ENCODE measurements at places on chromosomes 11 and 22. TPM values are rescaled to one million over a fixed set of nuclear protein-coding genes. Genes with fewer than 3 reads are reported as not detected.
A peak's percentile ranks its signal among the peaks of the same experiment; 100 is the strongest.

DNA sequence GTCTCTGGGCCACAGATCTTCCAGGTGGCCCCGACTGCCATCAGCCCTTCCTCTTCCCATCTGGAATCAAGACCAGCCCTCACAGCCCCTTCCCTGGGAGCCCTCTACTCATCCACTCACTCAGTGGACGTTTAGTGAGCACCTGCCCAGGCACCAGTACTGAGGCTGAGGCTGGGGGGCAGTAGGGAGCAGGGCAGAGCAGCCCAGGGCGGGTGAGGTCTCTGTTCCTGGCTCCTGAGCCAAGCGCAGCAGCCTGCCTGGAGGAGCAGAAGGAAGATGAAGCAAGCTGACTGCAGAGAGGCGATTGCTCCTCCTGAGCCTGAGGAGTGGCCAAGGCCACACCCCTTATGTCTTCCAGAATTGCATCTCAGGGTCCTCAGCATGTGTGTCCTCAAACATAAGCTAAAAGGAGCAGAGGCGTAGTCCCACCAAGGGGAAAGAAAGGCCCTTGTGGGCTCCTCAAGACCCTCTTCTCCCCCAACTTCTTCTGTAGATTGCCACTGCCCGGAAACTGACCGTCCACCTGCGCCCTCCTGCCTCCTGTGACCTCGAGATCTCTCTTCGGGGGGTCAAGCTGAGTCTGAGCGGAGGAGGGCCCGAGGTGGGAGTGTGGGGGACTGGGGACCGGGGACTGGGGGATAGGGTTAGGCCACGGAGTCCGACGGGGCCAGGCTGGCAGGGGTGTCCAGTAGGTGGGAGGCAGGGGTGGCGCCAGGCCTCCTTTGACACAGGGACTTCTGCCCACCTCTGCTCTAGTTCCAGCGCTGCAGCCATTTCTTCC is 5.8 kb downstream of the MAPK8IP2 start:
- no peaks in the 10 kb centered on the region for H3K27me3 ChIP-seq
- H3K36me3 ChIP-seq: no peaks in the 10 kb centered on the region
- no peak overlapping the region for H3K27ac ChIP-seq
- H3K4me3 ChIP-seq: no peak overlapping the region
- no peak for DNase-seq

Gene MS4A6E
- not detected for total RNA-seq

Gene KCNK7
- total RNA-seq: 2.3 TPM

GRCh38 chr11:21552911-21553310 is 640.0 kb upstream of the ANO5 start:
- H3K27me3 ChIP-seq: no peaks in the 10 kb centered on the region
- no peak for DNase-seq
- H3K4me3 ChIP-seq: no peak overlapping the region
- H3K4me1 ChIP-seq: peaks cover 9% of the 10 kb centered on the region
- no peaks in the 10 kb centered on the region for H3K36me3 ChIP-seq
- no peak overlapping the region for H3K27ac ChIP-seq

DNA sequence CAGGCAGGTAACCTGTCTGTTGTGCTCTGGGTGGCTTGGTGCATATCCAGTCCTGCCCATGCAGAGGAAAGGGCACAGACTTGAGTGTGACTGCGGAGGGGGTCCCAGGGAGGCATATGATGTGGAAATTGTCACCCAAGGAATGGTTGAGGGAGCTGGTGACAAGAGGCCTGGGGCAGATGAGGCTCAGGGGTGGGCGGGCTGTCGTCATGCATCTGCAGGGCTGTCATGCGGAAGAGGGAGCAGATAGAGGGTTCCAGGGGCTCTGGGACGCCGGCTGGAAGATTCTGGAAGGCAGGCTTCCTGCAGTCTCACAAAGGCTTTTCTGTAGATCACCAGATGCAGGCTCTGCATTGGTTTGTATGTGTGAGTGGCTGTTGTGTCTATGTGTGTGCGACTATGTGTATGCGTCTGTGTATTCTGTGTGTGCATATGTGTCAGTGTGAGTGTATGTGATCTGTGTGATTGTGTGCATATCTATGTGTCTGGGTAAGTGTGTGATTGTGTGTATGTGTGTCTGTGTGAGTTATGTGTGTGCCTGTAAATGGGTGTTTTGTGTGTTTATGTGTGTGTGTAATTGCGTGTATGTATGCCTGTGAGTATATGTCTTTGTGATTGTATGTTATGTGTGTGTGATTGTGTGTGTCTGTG is 7.6 kb upstream of the CACNA1I start:
- DNase-seq: no peak
- peaks cover 14% of the 10 kb centered on the region for H3K27me3 ChIP-seq
- no peaks in the 10 kb centered on the region for H3K4me1 ChIP-seq
- no peaks in the 10 kb centered on the region for H3K36me3 ChIP-seq
- H3K4me3 ChIP-seq: no peak overlapping the region

DNA sequence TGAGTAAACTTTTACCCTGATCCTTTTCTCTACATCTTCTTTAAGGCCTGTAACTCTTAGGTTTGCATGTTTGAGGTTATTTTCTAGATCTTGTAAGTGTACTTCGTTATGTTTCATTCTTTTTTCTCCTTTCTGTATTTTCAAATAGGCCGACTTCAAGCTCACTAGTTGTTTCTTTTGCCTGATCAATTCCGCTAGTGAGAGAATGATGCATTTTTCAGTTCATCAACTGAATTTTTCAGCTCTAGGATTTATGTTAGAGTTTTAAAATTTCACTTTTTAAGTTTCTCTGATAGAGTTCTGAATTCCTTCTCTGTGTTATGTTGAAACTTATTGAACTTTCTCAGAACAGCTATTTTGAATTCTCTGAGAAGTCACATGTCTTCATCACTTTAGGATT is 55.5 kb upstream of the NARS2 start:
- peaks cover 2% of the 10 kb centered on the region for H3K27me3 ChIP-seq
- DNase-seq: no peak
- no peak overlapping the region for H3K4me3 ChIP-seq
- H3K36me3 ChIP-seq: no peaks in the 10 kb centered on the region

DNA sequence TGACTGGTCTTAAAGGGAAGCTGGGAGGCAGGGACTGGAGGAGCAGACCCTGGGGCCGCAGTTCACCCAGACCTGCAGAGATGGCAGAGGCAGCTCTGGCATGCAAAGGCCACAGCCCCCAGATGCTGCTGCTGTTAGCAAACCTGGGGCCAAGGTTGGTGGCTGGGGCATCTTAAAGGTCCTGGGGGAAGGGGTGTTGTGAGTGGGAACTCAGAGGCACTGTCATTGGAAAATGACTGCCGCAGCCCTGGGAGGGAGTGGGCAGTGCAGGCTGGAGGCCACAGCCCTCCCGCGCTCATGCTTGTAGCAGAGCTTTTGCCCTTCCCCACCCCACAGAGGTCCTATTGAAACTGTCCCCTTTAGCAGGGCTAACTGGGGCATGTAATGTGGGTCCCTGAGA is 111.8 kb downstream of the CTTN start:
- no peak for DNase-seq
- no peaks in the 10 kb centered on the region for H3K4me1 ChIP-seq
- no peak overlapping the region for H3K27ac ChIP-seq
- no peak overlapping the region for H3K4me3 ChIP-seq
- no peaks in the 10 kb centered on the region for H3K36me3 ChIP-seq

Gene MS4A15
- not detected for total RNA-seq

DNA sequence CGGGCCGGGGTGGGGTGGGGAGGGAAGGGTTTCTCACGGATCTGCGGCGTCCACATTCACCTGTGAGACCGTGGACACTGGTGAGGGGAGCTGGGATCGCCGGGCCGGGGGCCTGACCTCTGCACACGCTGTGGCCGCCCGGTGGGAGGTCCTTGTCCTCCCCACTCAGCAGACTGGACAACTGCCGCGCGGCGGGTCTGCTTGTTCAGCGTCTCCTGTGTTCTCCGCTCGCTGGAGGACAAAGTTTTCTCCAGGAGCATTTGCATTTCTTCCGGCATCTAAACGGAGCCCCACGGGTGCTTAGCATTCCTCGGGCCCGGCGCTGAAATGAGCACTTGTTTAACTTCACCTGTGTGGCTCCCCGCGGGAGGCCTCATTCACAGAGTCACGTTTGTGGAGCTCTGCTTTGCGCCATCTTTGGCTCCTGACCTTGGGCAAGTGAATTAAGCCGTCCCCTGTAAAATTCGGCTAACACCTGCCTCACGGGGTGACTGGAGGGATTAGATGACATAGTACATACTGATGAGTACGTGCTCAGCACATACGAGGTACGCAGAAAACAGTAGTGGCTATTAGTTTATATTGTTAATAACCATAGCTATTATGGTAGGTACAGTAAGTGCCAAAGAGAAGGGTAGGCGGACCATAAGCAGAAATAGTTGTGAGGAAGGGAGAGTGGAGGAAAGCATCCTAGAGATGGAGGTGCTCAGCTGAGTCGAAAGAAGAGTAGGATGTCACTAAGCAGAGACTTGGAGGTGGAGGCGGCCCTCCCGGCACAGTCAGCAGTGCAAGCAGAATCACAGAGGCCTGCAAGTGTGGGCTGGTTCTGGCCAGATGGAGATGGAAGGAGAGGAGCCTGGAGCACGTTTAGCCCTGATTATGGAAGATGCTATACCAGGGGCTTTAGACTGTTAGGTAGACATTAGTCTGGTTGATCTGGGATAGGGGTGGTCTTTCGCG is 885 bp downstream of the TRMU start:
- peak overlapping the region; percentile 90 for H3K27ac ChIP-seq
- peak; percentile 12 for DNase-seq
- peaks cover 49% of the 10 kb centered on the region for H3K36me3 ChIP-seq

DNA sequence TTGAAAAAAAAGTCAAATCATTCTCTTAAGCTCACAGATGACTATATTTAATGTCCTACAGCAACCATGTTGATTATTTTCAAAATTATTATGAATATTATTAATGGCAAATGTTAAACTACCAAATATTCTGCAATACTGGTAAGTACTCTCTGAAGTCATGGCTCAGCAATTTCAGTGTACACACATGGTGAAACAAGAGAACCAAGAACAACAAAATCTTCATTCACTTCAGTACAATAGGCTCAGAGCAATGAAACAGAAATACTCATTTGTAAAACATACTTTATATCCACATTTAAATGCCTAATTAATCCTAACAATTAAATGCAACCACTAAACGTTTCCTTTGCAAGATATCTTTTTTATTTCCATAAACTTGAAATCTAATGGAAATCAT is 347.2 kb downstream of the TTC28 start:
- H3K27ac ChIP-seq: no peak overlapping the region
- H3K4me1 ChIP-seq: peaks cover 45% of the 10 kb centered on the region
- H3K27me3 ChIP-seq: no peaks in the 10 kb centered on the region
- no peaks in the 10 kb centered on the region for H3K36me3 ChIP-seq

- no peak overlapping the region for H3K27ac ChIP-seq
- H3K4me1 ChIP-seq: peaks cover 19% of the 10 kb centered on the region
- no peaks in the 10 kb centered on the region for H3K27me3 ChIP-seq
- no peak overlapping the region for H3K4me3 ChIP-seq
Measured at GRCh38 chr11:95567685-95568084, 221.9 kb downstream of the FAM76B start.

Gene OR5AN1
- total RNA-seq: not detected

DNA sequence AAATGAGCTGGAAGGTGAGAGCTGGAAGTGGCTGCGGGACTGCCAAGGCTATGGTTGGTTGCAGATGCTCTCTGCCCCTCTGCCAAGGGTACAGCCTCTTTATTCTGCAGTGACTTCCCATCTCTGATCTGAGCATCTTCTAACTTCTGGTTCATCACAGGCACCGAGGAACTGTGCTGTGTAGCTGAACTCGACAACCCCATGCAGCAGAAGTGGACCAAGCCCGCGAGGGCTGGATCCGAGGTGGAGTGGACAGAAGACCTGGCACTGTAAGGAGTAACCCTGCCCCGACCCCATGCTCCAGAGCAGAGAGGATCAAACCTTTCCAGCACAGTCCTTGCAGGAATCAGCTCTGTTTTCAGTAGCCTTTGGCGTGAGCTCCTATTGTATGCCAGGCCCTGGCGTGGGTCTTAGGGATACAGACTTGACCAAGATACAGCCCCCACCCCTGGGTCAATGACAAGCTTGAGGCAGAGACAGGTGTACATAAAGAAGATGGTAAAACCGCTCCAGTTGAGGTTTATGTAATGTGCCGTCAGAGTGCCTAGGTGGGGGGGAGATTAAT is 4.3 kb downstream of the C2CD2L start:
- H3K4me3 ChIP-seq: no peak overlapping the region
- H3K27me3 ChIP-seq: no peaks in the 10 kb centered on the region
- peaks cover 18% of the 10 kb centered on the region for H3K4me1 ChIP-seq
- DNase-seq: no peak

GRCh38 chr22:37054600-37055365 is 3.2 kb downstream of the KCTD17 start:
- no peak overlapping the region for H3K27ac ChIP-seq
- H3K4me1 ChIP-seq: peaks cover 4% of the 10 kb centered on the region
- no peaks in the 10 kb centered on the region for H3K27me3 ChIP-seq
- H3K4me3 ChIP-seq: no peak overlapping the region
- no peak for DNase-seq
- peaks cover 5% of the 10 kb centered on the region for H3K36me3 ChIP-seq

DNA sequence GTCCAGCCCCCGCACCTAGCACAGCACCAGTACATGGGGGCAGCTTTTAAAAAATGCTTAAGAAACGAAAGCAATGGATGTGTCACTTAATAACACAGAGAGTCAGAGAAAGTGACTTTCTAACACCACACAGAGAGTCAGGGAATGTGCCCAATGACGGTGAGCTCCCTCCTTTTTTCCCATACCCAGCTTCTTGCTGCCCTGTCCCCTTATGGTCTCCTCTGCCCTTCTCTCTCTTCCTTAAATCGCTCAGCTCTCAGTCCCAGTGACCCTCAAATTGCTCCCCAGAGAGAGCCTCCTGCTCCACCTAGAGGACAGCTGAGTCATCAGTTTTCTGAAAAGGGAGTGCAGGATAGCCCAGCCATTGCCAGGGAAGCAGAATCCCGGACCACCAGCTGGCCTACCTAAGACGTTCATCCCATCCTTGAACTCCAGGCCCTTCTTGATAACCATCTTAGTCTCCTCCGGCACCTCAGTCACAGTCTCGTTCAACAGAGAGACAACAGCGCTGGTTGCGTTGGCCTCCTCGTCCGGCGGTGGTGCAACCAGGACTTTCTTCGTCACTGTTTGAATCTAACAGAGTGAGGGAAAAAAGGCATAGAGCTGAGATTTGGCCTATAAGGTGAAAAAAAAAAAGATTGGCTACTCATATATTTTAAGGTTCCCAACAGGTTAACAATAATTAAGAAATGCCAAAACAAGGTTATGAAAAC is 113.5 kb downstream of the SLC1A2 start:
- H3K36me3 ChIP-seq: no peaks in the 10 kb centered on the region
- peak; percentile 77 for DNase-seq
- H3K27ac ChIP-seq: no peak overlapping the region
- no peaks in the 10 kb centered on the region for H3K4me1 ChIP-seq

Data from A673 (cell line).